ENCODE measurements at places on chromosomes 12 and 14.

DNA sequence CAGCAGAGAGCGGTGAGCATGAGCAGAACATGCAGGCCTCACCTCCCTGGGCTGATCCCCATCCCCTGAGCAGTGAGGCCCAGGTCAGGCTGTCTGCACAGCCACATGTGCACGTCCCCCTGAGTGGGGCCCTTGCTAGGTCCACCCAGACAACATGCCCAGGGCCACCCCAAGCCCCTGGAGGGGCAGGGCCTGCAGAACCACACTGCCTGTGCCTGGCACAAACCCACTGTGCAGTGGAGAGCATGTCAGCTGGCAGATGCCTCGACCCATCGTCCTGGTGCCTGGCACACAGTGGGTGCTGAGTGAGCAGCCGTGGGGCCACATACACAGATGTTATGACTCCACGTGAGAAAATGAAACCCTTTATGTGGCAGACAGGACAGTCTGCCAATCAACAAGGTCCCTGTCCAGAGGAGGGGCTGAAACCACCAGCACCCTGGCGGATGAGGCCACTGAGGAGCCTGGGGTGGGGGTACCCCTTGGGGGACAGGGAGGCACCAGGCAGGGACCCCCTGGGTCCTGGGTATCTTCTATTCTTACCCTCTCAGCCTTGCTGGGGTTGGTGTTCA is 8.3 kb downstream of the ANHX start:
- no peak for DNase-seq

- no peak for DNase-seq
Measured at GRCh38 chr14:31476131-31476866, 11.5 kb downstream of the GPR33 start.

GRCh38 chr14:36773558-36773957 is 111.9 kb downstream of the PAX9 start:
- no peak for DNase-seq

DNA sequence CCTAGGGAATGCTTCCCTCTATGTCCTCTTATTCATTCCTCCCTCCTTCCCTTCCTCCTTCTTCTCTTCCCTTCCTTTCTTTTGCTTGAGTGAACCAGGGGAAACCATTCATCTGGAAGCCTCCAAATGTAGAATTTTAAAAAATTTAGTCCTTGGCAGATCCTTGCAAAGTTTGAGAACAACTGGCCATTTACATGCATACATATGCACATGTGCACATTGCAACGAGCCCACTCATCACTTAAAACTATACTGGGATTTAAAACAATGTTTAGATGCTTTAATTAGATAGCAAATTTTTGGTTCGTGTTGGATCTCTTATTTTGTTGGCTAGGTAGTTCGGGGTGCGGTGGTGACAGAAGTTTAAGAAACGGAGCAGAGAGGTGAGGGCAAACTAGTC is 68.0 kb upstream of the HMGA2 start:
- no peak for DNase-seq

- DNase-seq = no peak
Measured at GRCh38 chr12:32891526-32891925, 5.1 kb downstream of the PKP2 start.

DNA sequence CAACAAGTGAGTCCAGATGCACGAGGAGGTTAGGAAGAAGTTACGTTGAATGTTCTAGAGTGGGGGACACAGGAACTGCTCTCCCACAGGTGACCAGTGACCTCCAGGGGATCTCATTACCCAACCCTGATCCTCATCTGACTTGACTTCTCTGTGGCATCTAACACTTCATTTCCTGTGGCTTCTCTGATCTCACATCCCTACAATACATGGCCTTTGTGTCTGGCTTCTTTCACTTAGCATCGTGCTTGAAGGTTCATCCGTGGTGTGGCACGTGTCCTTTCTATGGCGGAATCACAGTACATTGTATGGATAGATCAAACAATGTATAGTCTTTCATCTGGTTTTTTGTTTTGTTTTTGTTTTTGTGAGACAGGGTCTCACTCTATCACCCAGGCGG is 19.3 kb downstream of the CFAP251 start:
- DNase-seq = no peak

DNA sequence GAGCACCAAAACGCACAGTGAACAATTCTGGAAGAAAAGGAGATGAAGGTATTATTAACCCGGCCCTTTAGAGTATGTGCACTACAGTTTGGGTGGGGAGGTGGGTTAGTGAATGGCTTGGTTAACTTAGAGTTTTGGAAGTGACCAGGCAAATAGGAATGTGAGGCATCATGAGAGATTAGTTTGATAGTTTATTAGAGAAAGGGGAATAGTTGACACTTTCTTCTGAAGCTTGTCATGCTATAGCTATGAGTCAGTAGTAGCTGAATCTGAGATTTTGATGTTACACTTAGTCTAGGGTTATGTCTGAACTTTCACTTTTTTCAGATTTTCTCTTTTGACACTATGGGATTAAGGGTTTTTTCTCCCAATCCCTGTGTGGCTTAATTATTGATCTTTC is 567.2 kb downstream of the SNAPC1 start:
- DNase-seq = no peak

- no peak for DNase-seq
Measured at GRCh38 chr14:71437870-71438269, 494.4 kb upstream of the RGS6 start.

Data from left ventricle myocardium superior (tissue), 1 donor.